Stimulated activated CD8-positive, alpha-beta memory T cell treated with anti-CD3 and anti-CD28 coated beads, Interleukin-4, amount 100 ng/mL, for 4 hours (primary cell): ENCODE measurements at places on chromosomes 5 and 9.

DNA sequence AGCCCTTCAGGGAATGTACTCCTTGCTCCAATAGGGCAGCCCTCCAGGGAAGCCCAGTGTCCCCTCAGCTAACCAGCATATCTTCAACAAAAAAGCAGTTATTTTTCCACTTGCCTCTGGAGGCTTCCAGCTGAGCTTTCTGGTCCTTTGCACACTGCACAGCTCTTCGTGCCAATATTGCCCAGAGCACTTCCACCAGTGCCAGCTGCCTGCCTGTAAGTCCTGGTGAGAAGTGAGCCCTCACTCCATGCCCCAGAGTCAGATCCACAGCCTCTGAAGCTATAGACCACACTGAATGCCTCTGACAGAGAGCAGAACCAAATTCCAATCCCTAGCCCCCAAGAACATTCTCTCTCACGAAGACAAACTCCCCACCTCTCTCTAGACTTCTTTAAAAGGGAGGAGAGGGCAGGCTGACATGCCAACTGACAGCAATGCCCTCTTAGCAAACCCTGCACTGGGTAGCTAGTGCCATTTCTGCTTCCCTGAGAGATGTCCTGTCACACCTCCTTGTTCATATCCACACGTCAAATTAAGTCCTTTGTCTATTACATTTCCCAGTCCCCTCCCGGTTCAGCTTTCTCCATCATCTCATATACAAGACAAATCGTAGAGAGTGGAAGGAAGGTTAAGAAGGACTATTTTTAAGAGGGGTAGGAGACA is 12.7 kb upstream of the HEXB start:
- no peak for DNase-seq

- DNase-seq: no peak
These were observed 6.5 kb downstream of the LIX1 start for GRCh38 chr5:97135868-97136267.

DNA sequence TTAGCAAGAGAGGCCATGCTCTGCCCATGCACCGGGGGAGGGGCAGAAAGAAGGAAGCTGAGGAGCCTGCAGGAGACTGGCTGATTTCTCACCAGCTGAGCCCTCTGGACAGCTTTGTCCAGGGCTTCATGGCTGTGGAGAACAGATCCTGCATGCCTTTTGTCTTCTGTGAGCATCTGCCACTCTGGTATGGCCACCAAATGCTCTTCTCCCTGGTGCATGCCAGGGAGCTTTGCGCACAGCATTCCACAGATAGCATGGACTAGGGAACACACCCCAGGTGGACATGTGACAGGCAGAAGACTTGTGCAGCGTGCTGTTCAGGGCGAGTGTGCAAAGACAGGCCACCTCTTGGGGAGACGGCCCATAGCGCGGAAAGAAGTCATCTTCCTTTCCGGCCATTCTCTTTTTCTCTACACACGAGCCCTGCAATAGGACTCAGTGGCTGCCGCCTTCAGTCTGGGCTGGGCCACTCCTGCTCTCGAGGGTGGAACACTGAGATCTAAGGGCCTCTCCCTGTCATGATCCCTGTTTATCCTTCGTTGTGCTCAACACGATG is 56.7 kb downstream of the GADD45G start:
- no peak for DNase-seq

- no peak for DNase-seq
These were observed 18.8 kb downstream of the SMIM32 start for GRCh38 chr5:136174021-136174659.

DNA sequence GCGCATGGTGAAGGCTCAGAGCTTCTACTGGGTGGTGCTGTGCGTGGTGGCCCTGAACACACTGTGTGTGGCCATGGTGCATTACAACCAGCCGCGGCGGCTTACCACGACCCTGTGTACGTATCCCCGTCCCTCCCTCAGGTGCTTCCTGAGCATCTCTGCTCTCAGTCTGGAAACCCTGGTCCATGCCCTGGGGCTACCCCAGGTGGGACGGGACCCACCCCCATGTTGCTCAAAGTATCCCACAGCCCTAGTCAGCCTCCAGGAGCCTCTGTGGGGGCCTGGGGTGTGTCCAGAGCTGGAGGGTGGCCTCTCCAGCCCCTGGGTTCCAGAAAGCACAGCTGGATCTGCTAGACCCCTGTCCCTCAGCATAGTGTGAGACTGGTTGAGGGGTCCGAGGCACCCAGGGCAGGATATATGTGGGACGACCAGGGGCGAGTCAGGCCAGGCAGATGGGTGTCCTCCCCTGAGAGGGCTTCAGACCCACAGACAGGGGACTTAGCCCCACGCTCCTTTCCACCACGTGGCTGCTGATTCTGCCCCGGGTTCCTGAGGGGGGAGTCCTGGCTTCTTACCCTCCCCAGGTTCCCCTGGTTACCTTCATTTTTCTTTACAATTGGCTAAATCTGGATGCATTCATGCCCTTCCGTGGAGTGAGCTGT is 94.0 kb downstream of the CACNA1B start:
- no peak for DNase-seq

GRCh38 chr5:54868511-54869483 is 116.6 kb downstream of the ESM1 start:
- no peak for DNase-seq

DNA sequence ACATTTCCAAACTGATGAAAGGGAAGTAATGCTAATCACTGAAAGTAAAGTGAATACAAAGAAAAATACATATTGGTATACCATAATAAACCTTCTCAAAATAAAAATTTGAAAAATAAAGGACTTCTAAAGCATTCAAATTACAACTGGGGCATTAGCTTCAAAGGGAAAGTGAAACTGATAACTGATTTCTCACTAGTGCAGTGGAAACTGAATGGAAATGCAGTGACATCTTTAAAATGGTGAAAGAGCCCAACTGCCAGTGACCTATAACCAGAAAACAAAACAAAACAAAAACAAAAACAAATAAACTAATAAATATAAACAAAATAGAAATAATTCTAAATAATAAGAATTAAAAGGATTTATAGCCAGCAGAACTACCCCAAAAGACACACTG is 297.5 kb upstream of the GRIN3A start:
- no peak for DNase-seq

- no peak for DNase-seq
These were observed 58.4 kb downstream of the ARL15 start for GRCh38 chr5:54251981-54252380.

GRCh38 chr5:89041249-89041779 is 158.3 kb upstream of the MEF2C start:
- DNase-seq: no peak

GRCh38 chr5:65778126-65778525 is 56.1 kb downstream of the NLN start:
- no peak for DNase-seq

GRCh38 chr5:164680812-164681520 is 1175.5 kb downstream of the MAT2B start:
- DNase-seq: no peak

- no peak for DNase-seq
These were observed 26.0 kb upstream of the NKD2 start for GRCh38 chr5:982377-983237.

DNA sequence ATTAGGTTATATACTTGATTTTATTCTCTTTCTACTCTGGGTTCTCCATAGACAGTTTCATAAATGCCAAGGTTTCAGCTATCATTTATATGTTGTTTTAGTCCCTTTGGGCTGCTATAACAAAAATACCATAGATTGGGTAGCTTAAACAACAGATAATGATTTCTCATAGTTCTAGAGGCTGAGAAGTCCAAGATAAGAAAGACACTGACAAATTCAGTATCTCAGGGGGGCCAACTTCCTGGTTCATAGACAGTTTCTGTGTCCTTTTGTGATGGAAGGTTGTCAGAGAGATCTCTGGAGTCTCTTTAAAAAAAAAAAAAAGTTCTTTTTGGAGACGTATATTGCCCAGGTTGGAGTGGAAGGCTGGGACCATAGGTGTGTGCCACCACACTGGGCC is 113.3 kb downstream of the SCAMP1 start:
- no peak for DNase-seq
